Esophagus muscularis mucosa (tissue), 4 donors: ENCODE measurements at places on chromosomes 11 and 22. TPM values are rescaled to one million over a fixed set of nuclear protein-coding genes. Genes with fewer than 3 reads are reported as not detected.

Gene OR52I1
- not detected for total RNA-seq

Gene RCOR2
- 0.45 TPM for total RNA-seq

- no peak for DNase-seq
Measured at GRCh38 chr11:83116015-83116641, 40.8 kb upstream of the PCF11 start.

DNA sequence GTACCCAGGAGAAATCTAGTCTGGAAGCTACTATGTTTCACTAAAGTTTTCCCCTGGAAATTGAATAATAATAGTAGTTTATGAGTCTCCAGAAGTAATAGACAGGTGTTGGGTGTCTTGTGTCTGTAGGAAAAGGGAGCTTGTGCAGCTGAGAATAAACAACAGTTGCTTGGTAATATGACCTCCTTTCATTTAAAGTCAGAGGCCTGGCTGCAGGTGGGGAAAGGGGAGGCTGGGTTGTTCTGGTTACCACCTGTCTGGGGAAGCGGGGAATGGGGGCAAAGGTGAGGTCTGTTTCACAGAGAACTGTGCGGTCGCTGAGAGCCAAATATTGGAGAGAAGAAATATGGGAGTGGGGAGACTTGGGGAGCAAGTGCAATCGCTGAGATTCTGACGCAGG lies 3.3 kb upstream of the GRAMD1B start:
- no peak for DNase-seq

- DNase-seq: no peak
Measured at GRCh38 chr11:46895821-46896220, 22.5 kb downstream of the LRP4 start.

DNA sequence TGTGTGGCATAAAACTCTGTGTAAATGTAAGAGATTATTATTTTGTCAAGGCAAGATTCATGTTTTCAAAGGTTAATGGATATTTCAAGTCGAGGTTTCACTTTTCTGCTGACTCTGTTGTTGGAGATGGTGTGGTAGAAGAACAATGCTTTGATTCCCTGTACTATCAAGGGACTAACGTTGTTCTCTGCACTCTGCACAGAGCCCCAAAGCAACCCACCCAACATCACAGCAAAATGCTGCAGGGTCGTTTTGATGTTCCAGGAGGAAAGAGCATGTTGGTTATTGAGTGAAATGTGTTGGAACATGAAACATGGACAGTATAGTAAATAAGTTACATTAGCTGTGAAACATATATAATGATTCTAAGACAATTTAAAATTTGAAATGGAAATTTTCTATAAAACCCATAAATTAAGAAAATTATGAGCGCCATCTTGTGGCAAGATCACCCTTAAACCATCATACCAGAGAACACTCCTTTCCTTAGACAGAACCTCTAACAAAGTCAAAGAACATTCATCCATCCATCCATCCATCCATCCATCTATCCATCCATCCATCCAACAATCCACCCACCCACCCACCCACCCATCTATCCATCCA lies 164.4 kb upstream of the ZBED5 start:
- no peak for DNase-seq

- DNase-seq: no peak
Measured at GRCh38 chr11:73359341-73359740, 16.9 kb upstream of the RELT start.

DNA sequence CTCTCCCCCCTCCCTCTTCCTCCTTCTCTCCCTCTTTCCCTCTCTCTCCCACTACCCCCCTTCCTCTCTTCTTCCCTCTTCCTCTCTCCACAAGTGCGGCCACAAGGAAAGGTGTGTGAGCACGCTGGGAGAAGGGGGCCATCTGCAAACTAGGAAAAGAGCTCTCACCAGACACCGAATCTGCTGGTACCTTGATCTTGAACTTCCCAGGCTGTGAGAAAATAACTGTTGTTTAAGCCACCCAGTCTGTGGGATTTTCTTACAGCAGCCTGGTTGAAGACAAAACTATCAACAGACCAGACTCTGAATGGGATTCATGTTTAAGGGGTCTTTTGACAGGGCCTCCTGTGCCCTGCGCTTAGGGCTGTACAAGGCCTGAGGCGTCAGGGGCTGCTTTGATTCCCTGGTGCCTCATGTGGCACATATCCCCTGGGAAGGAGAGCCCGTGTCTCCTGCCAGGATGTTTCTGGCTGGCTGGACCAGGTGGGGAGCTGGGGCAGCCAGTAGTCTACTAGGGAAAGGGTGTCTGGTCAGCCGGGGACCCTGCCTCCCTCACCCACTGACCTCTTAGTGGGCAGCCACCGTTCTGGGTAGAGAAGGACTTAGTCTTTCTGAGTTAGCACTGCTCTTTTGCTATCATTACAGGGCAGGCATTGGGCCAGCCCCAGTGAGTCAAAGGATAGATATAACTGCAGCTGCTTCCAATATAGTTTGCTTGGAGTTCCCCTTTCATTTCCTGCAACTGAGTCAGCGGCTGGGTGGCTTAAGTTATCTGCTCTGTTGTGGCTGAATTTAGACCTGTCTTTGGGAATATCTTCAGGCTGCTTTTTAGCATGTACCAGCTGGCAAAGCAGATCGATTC lies 6.2 kb downstream of the PANX1 start:
- DNase-seq: no peak

- no peak for DNase-seq
Measured at GRCh38 chr22:37401401-37402183, 25.7 kb downstream of the ELFN2 start.
